AG09319 (cell line): ENCODE measurements at places on chromosomes 1 and 21.

GRCh38 chr1:94675373-94675772 is 133.8 kb upstream of the F3 start:
- DNase-seq = no peak

DNA sequence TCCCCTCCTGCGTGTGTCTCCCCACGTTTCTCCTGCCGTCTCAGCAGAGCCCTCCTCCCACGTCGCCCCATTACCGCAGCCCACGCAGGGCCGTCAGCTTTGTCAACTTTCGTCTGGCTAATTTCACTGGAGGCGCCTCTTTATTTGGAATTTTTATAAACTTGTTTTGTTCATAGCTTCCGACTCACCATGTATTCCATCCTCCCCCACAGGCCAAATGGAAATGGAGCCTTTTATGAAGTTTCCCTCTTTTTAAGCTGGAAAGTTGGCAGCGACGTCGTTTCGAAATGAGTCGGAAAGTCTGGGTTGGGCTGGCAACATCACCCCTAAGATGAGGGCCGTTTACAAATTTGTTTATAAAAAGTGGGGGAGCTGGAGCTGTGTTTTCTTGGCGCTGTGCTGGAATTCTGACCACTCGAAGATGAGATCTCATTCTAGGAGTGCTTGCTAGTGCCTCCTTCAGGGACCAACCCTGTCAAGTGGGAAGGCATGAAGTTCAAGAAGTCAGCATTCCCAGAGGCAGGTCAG is 23.7 kb upstream of the SLC45A1 start:
- no peak for DNase-seq

DNA sequence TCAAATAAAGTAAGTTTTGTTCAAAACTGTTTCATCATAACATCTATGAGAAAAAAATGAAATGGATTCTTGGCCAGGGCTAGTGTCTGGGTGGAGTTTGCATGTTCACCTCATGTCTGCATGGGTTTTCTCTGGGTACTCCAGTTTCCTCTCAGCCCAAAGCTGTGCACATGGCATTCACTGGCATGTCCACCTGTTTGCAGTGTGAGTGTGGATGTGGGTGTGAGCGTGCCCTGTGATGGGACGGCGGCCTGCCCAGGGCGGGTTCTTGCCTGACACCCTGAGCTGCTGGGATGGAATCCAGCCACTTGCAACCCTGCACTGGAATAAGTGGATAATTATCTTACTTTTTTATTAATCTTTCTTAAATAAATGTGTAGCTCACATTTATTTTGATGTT is 185.5 kb downstream of the RYR2 start:
- DNase-seq = no peak

GRCh38 chr1:115467196-115467595 is 129.1 kb upstream of the NGF start:
- no peak for DNase-seq

- no peak for DNase-seq
These were observed 19.5 kb downstream of the LSS start for GRCh38 chr21:46208761-46209721.
